ENCODE measurements at places on chromosomes 6 and 20. TPM values are rescaled to one million over a fixed set of nuclear protein-coding genes. Genes with fewer than 3 reads are reported as not detected.

- DNase-seq: no peak
Measured at GRCh38 chr6:121652223-121652622, 216.8 kb downstream of the GJA1 start.

DNA sequence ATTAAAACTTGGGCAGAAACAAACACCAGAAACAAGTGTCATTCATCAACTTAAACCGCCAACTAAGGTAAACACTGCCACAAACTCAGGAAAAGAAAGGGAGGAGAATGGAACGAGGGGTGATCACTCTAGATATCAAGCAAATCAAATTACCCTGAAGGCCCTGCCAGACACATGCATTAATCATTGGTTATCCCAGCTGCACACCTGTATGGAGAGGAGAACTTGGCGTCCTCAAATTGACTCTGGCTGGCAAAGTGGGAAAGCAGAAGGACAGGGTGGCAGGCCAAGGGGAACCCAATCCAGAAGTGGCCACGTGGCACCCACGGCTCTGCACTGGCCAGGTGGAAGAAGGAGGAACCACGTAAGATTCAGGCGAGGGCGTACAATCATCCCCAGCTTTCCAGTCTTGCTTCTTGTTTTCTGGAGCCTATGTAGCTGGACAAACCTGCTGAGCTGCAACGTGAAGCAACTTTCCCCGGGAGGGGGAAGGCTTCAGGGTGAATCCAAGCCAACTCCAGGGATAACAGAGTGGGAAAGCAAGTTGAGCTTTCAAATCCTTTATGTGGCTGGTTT lies 156.2 kb upstream of the JARID2 start:
- DNase-seq: no peak

- DNase-seq: no peak
Measured at GRCh38 chr20:24736131-24736843, 212.8 kb upstream of the CST7 start.

DNA sequence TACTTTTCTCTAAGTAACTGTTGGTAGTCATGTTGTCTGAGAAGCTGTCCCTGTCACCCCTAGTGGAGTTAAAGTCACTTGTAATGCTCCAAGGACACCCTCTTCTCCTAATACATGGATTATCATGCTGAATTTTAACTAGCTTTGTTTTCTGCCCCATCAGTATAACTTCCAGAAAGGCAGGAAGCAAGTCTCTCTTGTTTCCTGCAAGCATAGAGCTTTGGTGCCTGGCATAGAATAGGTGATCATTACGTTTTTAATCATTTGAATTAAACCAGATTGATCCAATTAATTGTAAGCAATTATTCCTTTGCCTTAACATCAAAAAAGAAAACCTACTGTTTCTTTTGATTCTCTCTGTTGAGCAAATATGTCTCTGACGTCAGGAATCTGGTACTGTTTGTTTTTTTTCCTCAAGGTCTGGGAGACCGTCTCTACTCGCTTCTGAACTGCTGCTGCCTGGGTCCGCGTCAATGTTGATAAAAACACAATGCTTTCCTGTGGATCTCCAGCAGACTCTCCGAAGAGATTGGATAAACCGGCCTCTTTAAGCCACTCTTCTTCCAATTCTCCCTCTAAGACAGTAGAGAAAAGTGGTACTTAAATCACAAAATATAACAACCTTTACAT lies 71.8 kb downstream of the ARHGAP18 start:
- DNase-seq: no peak

DNA sequence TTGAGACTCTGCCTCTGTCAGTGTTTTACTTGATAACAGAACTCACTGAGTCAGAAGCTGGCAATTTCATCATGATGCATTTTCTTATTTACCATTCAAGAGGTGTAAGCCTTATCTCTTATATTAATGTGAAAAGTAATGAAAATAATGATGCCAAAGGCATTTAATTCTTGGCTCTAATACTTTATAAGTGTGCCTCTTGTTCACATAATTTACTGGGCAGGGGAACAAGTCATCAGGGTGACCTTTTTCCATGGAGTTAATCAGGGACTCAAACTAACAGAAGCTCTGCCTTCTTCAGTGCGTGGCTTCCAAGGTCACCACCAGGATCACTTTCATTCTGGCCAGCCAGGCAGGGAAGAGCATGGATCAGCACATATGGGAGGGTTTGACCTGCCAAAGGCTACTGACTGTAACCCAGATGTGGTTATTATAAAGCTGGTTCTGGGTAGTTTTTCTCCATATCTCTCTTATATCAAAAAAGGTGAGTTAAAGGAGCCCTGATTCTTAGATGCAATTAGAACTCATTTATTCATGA lies 5.2 kb upstream of the PLCB1 start:
- no peak for DNase-seq

TNXB gene
- total RNA-seq: 129 TPM

CHD6 gene
- total RNA-seq: 28.8 TPM

CPNE5 gene
- 8.8 TPM for total RNA-seq
